Stimulated activated CD4-positive, alpha-beta T cell treated with anti-CD3 and anti-CD28 coated beads, Interleukin-15, amount 100 ng/mL, for 1 hour (primary cell): ENCODE measurements at places on chromosomes 12 and 14.

DNA sequence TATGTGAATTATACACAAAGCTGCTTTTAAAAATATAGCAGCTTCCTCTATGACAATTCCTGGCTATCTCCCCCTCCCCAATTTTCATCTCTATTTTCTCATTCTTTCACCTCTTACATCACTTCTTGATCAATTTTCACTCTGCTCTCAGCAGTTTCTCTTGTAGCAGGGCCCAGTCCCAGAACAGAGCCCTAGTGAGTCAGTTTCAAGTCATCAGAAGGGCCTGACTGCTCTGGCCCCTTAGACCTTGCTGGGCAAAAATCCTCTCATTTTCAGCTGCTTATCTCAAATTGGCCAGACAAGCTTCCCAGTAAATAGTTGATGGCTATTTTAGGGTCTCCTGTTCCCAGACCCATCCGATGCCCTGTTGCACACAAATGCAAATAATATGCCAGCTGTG lies 101.4 kb downstream of the TTC7B start:
- no peak for DNase-seq

DNA sequence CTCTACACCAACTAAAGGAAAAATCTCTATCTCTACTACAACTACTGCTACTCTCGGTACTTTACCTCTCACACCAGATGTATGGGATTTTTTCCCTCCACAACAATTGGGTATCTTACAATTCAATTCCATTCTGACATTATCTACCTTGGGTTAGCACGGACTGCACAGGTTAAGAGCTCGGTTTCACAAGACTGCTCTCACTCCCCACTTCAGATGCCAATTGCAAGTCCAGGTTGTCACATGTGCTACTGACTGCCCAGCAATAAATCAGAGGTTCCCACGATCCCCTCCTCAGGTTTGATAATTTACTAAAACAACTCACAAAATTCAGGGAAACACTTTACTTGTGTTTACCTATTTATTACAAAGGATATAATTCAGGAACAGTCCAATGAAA lies 58.0 kb downstream of the OVCH1 start:
- DNase-seq, result no peak

- peak; percentile 7 for DNase-seq
Measured at GRCh38 chr14:103385929-103386712, 906 bp downstream of the MARK3 start.

DNA sequence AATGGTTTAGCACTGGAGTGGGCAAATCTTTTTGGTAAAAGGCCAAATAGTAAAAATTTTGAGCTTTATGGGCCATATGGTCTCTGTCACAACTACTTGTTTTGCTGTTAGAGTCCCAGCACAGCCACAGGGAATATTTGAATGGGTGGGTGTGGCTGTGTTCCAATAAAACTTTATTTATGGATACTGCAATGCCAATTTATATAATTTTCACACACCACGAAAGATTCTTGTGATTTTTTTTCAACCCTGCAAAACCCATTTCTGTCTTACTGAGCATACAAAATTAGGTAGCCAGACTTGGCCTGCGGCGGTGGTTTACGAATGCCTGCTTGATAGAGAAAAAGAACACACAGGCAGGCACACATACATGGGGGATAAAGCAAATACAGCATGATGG lies 28.3 kb downstream of the TMEM120B start:
- DNase-seq, result no peak

DNA sequence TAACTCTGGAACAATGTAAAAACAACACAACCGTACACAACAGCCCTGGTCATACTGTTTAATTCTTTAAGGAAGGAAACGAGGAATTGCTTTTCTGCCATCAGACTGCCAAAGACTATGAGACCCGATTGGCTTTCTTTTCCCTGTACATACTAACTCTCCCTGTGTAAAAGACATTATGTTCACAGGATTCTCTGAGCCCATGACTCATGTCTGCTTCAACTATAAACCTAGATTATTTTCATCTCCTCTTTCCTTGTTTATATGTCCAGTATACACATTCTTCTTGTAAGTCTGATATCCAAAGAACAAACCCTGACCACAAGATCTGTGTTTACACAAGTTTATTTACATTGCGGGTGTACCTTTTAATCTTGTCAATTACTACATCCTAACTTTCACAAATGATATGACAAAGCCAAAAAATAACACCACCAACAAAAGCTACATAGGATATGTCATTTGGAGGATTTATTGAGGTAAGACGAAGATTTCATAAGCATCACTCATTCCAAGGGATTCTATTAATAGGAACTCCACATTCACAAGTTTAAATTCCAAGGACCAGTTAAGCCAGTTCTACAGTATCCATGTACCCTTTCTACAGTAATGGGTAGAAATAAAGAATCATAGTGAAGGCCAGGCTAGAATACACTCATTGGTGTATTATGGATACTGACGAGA lies 67.3 kb downstream of the STXBP6 start:
- DNase-seq, result no peak

DNA sequence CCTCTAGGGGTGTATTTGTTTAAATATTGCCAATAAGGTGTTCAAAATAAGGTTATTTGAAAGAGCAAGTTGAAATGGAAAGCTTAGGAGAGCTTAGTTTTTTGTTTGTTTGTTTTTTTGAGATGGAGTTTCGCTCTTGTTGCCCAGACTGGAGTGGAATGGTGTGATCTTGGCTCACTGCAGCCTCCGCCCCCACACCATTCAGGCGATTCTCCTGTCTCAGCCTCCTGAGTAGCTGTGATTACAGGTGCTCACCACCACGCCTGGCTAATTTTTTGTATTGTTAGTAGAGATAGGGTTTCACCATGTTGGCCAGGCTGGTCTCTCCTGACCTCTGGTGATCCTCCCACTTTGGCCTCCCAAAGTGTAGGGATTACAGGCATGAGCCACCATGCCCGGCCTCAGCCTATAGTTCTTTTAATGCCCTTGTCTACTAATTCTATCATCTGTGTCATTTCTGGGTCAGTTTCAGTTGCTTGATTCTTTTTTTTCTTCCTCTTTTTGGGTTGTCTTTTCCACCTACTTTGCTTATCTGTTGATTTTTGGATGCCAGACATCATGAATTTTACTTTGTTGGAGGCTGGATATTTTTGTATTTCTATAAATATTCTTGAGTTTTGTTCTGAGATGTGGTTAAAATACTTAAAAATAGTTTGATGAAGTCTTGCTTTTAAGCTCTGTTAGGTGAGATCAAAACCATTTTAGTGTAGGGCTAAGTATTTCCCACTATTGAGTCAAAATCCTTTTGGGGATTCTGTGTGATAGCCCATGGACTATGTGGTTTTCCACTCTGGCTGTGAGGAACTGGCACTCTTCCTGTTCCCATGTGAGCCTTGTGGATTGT lies 18.7 kb downstream of the RCOR1 start:
- DNase-seq, result no peak

- DNase-seq, result no peak
Measured at GRCh38 chr12:29743801-29744200, 39.9 kb downstream of the TMTC1 start.

GRCh38 chr12:90013409-90013808 lies 304.8 kb upstream of the ATP2B1 start:
- no peak for DNase-seq

- no peak for DNase-seq
Measured at GRCh38 chr14:101124815-101125214, 221.3 kb upstream of the RTL1 start.

DNA sequence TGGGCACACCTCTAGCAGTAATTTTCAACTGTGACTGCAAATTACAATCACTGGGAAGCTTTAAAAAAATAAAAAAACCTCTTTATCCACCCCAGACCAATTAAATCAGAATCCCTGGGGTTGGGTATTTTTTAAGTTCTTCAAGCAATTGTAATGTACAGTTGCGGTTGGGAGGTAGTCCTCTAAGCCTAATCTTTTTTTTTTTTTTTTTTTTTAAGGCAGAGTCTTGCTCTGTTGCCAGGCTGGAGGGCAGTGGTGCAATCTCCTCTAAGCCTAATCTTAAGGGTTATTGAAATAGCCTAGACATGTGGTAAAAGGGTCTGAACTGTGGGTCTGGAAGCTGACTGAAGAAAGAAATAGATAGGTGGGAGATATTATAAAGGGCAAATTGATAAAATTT lies 230.5 kb downstream of the AKAP6 start:
- DNase-seq, result no peak

DNA sequence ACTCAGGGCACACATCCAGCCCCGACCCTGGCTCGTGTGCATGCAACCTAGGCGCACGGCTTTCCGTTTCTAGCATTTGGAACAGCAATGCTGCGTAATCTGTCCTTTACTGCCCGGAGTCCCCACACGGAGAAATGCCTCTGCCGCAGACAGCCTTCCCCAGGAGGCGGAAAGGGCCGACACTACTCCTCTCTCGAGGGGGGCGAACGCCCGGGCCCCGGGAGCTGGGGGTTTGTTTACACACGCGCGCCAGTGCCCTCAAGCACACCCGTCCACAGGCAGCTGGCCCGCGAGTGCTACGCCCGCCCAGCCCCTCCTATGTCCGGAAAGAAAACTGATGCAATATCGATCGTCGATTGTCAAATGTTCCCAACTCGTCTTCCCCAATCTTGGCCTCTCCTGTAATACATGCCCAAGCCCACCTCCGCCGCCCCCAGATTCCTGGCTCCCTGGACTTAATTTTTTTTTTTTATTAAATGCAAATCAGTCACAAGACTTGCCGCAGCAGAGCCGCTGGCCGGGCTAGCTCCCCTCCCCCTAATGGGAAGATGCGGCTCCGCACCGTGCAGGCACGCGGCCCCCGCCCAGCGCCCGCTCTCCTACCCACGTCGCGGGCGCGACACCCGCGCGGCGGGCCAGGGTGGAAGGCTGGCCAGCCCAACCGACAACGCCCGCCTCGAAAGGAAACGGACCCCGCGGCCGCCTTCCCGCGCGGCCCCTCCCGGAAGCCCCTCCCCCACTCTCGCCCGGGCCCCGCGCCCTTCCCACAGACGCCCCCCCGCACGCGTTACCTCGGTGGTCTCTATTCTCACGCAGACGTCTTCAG lies 642 bp downstream of the SLC38A2 start:
- DNase-seq, result peak; percentile 26

- no peak for DNase-seq
Measured at GRCh38 chr12:70555081-70555480, 82.1 kb downstream of the PTPRB start.

- DNase-seq, result no peak
Measured at GRCh38 chr14:35337269-35338255, 45.4 kb downstream of the PSMA6 start.

DNA sequence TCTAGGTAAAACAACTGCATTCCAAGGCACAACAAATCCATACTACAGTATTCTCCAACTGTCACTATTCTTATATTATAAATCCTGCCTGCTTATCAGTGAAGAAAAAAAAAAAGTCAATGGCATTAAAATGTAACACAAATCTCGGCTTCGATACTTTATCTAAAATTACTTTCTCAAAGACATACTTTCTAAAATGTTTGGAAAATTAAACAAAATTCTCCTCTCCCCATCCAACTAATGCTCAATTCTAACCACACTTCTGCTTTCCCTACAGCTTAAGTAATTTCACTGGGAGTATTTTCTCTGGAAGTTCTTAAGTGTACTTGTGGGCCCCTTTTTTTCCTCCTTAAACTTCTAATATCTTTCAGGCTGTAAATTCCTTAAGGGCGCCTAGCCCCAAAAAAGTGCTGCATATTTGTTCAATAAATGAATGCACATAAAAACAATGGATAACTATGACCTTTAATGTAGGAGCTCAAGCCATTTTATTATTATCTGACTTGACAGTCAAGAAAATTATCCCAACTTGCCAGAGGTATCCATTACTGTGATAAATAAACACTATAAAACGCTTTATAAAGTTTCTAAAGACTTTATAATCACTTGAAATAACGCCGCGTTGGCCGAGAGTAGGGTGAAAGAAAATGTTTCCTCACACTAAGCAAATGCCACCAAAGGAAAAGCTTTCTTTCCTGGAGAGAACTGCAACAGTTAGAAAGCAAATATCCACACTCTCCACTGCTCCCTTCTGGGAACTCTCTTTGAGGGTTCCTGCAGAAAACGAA lies 977 bp downstream of the HEATR5A start:
- DNase-seq, result no peak

- no peak for DNase-seq
Measured at GRCh38 chr12:45219621-45220020, 3.7 kb downstream of the ANO6 start.

GRCh38 chr12:53414756-53415417 lies 8.8 kb upstream of the AMHR2 start:
- DNase-seq, result no peak

- no peak for DNase-seq
Measured at GRCh38 chr12:96886998-96887677, 19.9 kb upstream of the NEDD1 start.

DNA sequence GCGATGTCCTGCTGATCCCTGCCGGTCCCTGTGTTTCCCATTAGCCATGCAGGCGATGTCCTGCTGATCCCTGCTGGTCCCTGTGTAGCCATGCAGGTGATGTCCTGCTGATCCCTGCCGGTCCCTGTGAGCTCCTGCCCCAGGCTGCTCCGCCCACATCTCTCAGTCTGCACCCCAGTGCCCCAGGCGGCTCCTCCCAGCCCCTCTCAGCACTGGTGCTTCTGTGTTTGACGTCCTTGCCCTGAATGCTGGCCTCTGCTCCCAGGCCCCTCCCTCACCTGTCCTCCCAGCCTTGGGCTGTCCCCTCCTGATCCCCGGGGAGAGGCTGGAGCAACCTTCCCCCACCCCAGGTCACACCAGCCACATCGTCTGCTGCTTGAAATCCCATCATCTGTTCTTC lies 41.4 kb upstream of the TEX22 start:
- no peak for DNase-seq

GRCh38 chr12:64616201-64616600 lies 5.9 kb downstream of the RASSF3 start:
- DNase-seq, result no peak

GRCh38 chr12:120262852-120263747 lies 2.4 kb downstream of the PXN start:
- no peak for DNase-seq

GRCh38 chr12:48336564-48336963 lies 14.2 kb downstream of the ZNF641 start:
- no peak for DNase-seq

DNA sequence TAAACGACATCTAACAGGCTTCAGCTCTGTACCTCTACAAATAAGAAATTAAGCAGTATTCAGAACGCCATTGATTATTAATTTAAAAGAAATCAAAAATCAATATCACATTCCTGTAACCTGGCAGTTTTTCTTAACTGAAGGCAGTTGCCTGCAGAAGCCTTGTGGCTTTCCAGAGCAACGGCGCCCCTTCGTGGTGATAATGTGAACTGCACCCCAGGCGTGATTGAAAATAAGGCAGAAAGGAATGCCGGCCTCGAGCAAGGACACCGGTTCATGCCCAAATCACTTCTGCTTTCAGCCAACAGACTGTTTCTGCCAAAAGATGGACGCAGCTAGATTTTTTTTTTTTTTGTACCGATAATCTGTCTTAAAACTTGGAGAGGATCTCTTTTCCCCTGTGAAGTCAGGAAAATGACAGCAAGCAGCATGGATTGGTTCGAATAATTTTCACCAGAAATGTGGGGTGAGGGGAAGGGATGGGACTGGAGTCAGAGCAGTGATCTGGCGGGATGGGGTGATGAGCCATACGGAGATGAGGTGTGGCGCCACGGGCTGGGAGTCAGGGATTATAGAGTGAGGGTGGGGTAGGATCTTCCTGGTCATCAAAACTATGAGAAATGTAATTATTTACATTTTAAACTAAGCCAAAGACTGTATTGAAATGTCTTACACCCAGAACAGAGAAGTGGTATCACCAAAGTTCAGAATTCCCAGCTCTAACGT lies 473.0 kb downstream of the DPF3 start:
- DNase-seq, result peak; percentile 12
